NCI-H1105 treated with DMSO at 0.1 percent for 48 hours (cell line): ENCODE measurements at places on chromosomes 7 and 10.

- no peak for DNase-seq
Measured at GRCh38 chr10:79020605-79021004, 48.2 kb upstream of the ZMIZ1 start.

DNA sequence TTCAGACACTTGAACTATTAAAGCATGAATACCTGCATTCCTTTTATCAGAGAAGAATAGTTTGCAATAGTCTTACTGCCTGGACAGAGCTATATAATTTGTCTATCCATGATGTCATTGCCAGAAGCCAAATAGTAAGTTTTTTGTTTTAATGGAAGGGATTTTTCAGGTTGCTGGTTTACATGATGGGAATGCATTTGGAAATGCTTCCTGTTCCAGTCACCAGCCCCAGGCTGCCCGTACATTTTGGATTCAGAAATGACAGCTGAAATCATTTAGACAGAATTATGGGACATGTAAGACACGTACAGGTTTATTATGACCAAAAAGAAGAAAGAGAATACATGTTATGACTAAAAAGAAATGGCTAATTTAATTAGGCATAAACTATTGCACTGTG is 293.1 kb downstream of the CDK14 start:
- no peak for DNase-seq

DNA sequence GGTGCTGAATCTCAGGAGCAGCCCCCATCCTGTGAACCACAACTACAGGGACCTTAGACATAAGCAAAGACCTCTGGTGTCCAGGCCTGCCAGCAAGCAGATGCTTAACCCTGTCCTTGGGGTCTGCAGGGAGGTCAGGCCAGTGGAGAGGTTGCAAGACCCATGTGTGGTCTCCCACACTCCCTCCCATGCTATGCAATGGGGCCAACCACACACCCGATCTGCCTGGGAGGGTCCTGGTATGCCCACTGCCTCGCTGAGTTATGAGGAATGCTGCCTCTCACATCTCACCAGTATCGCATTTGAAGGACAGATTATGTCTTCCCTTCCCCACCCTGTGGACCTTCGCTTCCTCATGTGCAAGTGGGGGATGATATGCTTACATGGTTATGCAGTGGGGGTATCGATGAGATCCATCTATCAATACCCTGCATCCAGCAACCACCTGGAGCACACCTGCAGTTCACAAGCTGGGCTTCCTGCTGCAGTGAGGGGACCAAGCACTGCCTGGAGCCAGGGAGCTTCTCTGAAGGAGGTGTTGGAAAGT is 191.6 kb downstream of the ZNF716 start:
- DNase-seq, result no peak

- no peak for DNase-seq
Measured at GRCh38 chr7:38773430-38773829, 135.6 kb downstream of the VPS41 start.

DNA sequence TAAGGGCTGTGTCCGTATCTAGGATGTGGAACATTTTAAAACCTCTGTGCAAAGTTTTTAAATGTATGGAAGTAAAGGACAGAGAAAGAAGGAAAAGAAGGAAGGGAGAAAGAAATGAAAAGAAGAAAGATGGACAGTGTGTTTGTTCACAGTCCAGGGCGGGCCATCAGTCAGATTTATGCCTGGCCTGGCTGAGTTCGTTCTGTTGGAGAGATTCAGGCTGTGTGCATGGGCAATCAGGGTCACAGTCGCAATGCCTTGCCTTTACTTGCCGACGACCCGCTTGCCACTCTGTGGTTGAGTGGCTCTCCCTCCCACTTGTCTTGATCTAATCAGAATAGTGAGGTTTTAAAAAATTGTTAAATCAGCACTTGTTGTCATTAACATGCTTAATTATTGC is 369.4 kb upstream of the BMPER start:
- no peak for DNase-seq

GRCh38 chr7:76262683-76263402 is 39.6 kb upstream of the HSPB1 start:
- peak; percentile 62 for DNase-seq

DNA sequence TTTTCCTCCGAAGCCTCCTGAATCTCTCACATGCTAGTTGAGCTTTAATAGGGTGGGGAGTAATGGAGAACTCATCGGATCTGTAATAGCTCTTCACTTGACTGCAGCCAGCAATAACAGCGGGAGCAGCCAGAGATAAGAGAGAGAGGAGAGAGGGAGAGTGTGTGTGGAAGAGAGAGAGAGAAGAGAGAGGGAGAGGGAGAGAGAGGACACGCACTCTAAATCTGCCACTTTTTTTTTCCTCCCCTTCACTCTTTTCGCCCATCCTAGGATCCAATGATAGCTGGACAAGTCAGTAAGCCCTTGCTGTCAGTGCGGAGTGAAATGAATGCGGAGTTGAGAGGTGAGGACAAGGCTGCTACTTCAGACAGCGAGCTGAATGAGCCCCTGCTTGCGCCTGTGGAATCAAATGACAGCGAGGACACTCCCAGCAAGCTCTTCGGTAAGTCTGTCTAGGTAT is 107.9 kb downstream of the POU6F2 start:
- DNase-seq, result peak; percentile 34

- DNase-seq, result no peak
Measured at GRCh38 chr7:125511310-125511709, 581.7 kb upstream of the POT1 start.

DNA sequence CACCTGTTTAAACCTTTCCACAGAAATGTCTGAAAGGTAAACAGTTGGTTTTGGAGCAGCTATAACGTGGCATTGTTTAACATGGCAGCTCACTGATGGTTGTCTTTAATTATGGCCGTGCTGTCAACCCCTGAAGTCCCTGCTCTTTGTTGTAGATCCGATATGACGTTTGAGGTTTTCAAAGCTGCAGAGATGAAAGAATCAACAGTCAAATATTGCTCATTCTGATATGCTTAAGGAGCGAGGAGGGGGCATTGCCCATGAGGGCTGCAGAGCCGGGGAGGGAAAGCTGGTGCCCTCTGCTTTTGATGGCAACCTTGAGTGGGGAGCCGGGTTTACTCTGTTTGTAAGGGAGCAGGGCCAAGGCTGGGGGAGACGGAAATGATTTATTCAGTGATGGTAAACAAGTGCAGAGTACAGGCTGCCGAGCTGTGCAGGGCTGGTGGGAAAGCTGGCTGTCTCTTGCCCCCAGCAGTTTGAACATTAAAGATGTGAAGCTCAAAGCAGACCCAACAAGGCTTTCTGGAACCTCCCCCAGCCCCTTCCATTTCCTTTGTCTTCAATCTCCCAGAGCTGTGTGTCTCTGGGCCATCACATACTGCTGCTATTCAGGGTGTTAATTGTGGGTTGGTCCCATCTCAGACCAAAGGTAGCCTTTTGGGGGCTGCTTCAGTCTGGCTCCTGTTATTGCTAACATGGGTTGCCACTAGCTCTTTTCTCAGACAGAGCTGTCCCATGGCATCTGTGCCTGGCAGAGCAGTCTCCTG is 345.5 kb downstream of the LRMDA start:
- peak; percentile 7 for DNase-seq

DNA sequence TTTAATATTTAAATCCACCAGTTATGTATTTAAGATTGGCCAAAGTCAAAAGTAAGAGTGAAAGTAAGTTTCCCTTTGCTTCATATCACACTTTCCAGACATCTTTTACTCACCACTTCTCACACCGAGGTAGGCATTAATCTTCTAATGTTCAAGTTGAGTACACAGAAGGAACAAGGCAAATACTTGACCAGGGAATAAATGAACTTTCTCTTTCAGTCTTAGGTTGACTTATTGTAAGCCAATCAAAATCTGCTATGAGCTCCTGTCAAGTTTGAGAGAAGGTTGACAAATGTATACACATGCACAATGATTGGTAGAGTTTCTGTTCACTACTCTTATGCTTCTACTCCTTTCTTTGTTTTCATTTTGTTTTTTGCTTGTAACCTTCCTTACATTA is 842.5 kb downstream of the REEP3 start:
- DNase-seq, result no peak

GRCh38 chr7:111690364-111691111 is 128.2 kb upstream of the IMMP2L start:
- DNase-seq, result no peak

DNA sequence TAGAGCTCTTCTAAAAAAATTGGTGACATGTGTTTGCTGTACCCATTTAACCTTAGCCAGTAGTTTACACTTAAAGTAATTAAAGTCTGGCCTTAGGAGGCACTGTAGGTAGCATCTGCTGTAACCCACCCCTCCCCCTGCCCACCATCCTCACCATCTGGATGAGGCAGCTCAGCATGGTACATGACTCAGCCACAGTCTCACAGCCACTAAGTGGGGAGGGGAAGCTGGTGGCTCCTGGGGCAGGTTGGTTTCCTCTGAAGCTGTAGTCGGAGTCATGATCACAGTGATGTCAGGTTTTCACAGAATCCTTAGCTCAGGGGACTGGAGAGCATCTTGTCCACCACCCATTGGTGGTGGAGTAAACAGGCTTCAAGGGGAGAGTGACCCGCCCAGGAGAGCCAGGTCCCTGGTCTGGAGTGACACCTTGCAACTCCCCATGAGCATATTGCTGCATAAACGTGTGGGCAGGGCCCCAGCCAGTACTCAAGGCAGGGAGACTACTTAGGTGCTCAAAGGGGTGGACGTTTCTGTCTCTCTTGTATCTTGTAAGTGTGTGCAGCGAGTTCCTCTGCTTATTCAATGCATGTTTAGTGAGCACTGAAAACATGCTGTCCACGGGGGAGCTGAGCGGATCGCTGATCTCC is 125.9 kb downstream of the GRK5 start:
- no peak for DNase-seq

GRCh38 chr7:20435305-20435704 is 104.6 kb downstream of the ITGB8 start:
- DNase-seq, result no peak

DNA sequence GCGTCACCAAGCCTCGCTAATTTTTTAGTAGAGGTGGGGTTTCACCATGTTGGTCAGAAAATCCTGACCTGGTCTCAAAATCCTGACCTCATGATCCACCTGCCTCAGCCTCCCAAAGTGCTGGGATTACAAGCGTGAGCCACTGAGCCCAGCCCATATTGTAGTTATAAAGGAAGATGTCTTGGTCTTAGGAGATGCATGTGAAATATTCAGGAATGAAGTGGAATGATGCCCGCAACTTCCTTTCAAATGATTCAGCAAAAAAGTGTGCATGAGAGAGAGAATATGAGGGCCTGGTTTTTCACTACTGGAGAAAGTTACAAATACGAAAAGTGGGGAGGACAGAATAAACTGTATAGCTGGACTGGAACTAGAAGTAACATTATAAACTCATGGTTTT is 15.9 kb downstream of the TMEM209 start:
- DNase-seq, result no peak

- no peak for DNase-seq
Measured at GRCh38 chr10:104332243-104333031, 5.8 kb downstream of the ITPRIP start.

DNA sequence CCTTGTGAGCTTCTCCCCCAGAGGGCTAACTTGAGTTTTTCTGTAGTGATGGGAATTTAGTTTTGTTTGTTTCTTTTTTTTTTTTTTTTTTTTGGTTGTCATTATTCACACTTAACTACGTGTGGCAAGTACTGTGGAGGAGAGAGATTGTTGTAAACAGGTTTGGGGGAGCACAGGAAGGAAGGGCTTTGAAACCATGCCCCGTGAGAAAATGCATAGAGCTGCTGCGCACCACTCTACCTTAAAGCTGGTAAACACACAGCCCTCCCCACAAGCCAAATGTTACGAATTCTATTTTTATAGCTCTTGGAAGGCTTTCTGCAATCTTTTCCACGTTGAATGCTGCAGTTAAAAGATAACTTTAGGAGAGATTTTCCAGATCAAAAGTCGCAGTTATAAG is 76.2 kb downstream of the ZNF22 start:
- DNase-seq, result no peak

- DNase-seq, result no peak
Measured at GRCh38 chr7:99042957-99043356, 101.0 kb downstream of the SMURF1 start.

- DNase-seq, result no peak
Measured at GRCh38 chr10:49169776-49170175, 18.4 kb downstream of the TMEM273 start.

GRCh38 chr10:130807721-130808120 is 503.8 kb downstream of the TCERG1L start:
- DNase-seq, result no peak

GRCh38 chr7:76300166-76300731 is 2.2 kb upstream of the HSPB1 start:
- peak; percentile 24 for DNase-seq

DNA sequence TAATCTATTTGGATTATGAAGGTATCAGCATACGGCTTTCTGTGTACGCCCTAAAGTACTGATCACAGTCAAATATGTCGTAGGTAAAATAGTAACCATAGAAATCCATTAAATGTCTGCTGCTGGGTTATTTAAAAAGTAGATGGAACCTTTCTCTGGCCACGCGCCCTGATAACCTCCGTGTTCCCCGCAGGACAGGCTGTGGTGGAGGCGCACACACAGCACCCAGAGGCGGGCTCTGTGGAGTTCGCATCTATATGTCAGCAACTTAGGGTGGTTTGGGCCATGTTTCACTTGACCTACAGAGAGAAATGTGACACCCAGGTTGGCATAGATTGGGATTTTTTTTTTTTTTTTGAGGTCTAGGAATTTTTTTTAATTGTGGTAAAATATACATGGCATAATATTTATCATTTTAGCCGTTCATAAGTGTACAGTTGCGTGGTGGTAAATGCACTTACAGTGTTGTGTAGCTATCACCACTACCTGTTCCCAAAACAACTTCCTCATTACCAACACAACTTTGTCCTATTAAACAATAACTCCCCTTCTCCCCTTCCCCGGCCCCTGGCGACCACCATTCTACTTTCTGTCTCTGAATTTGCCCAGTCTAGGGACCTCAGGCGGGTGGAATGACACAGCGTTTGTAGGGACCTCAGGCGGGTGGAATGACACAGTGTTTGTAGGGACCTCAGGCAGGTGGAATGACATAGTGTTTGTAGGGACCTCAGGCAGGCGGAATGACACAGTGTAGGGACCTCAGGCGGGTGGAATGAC is 15.4 kb downstream of the PPP2R2D start:
- no peak for DNase-seq

- no peak for DNase-seq
Measured at GRCh38 chr7:124688991-124689390, 76.6 kb downstream of the GPR37 start.

DNA sequence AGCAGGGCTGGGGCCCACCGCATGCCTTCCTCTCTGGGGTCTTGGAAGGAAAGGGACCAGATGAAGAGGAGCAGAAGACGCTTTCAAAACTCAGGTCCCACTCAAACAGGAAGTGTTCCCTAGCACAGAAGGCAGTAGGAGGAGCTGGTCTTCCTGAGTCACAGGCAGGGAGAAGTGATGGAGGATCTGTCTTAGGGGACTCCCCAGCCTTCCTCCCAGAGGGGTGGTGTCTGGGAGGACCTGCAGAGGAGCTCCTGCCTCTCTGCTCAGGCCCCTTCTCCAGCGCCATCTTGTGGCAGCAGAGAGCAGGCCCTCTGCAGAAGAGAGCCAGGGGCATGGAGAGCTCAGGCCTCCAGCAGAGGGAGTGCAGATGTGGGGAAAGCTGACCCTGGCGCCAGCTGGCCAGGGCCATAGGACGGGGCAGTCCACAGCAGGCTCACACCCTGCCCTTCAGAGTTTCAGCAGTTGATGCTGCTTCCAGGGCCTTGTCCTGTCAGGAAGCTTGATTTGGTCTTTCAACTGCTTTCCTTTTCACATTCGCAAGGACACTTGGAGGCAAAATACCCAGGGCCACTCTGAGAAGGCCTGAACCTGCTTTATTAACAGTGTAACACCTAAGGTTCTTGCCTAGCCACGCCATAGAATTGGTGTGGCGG is 62.2 kb upstream of the TARP start:
- peak; percentile 42 for DNase-seq
